ENCODE measurements at places on chromosomes 13 and 19. TPM values are rescaled to one million over a fixed set of nuclear protein-coding genes. Genes with fewer than 3 reads are reported as not detected.

- no peak for DNase-seq
Measured at GRCh38 chr13:22076658-22077057, 405.8 kb downstream of the FGF9 start.

DNA sequence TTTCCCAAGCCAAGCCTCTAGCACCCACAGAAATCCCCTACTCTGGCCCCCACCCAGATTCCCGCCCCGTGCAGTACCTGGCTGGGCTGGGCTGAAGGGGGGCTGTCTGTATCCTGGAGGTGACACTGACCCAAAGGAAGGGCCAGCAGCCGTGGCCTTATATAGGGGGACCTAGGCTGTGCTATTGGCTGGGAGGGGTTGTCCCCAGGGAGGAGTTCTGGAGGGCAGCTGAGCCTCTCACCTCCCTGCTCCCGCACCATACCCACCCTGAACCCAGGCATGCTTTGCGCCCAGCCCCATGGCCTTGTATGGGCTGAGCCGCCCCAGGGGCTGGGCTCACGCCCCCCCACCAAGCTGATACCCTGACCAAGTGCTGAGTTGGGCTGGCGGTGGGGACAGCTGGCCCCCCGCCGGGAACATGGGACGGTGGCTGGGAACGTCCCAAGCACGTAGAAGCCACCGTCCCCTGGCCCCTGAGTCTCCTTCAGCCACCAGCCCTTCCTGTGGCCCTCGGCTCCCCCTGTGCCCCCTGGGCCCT, at the start of gene CKM:
Gene CKM, minus strand, starts transcription at position 132 of the 538 bp plus-strand sequence. CDS start 3,162 bp downstream, outside the sequence.
- peak; percentile 69 for DNase-seq

DNA sequence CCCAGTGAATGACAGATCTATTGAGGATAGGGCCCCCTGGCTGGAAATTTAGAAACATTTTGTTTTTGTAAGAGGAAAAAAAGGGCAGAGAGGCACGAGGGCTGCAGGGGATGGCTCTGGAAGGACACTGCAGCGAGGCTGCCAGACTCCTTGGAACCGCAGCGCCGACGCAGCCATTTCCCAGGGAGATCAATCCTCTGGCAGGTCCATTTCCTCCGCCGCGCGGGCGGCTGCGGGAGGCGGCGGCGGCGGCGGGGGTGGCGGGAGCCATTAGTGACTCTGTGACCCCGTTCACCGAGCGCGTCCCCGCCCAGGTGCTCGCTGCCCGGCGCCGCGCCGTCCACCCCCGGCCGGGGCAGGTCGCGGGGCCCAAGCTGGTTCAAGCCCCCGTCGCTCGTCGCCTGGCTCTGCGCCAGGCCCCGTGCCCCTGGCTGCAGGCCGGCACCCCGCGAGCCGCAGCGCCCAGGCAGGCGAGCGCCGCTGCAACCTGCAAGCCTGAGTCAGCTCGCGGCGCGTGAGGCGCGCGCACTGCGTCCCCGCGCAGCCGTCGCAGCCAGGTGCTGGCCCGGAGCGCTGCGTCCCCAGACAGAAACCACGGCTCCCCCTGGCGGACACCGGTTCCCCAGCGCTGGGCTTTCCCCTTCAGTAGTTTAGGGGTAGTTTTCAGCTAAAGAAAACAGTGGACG, 192.6 kb downstream of the KATNAL1 start:
- DNase-seq: peak; percentile 90

- DNase-seq: no peak
Measured at GRCh38 chr13:105412171-105412570, 1123.3 kb downstream of the EFNB2 start.

DNA sequence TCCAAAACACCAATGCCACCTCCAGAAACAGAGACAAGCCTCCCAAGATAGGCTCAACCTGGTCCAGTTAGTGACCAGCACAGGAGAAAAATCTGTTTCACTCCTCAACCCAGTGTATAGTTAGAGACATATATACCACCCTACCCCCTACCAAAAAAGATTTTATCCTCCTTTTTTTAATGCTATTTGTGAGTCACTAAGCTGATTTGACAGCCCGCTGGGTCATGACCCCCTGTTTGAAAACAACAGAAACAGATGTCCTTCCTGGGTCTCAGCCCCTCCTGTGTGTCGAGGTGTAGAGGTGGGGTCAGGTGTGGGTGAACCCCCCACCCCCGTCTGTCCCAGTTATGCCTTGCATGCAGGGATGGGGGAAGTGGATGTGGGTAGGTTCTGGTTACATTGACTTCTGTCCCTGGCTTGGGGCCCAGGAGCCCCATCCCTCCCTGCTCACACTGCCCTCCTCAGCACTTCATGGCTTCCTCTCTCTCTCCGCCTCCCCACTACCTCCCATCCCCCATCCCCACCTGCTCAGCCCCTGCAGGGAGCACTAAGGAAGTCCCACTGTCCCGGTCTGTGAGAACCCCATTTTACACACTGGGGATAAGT, 14.0 kb upstream of the TOMM40 start:
- no peak for DNase-seq

DNA sequence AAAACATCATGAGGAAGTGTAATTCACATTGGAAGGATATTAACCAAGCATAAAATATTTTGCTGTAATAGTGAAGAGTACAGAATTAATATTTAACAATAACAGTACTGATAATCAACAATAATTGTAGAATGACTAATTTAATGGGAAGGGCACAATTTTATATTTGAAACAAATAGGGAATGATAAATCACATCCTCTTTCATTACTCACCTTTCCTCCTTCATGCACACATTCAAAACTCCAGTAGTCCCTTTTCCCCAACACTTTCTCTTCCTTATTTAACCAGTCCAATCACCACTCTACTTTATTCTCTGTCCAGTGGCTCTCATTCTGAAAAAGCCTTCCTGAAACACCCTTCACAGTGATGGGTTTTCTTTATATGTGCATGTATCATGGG, 110.8 kb upstream of the POSTN start:
- DNase-seq: no peak

GRCh38 chr13:50612717-50613116, 230.8 kb downstream of the DLEU7 start:
- no peak for DNase-seq

DNA sequence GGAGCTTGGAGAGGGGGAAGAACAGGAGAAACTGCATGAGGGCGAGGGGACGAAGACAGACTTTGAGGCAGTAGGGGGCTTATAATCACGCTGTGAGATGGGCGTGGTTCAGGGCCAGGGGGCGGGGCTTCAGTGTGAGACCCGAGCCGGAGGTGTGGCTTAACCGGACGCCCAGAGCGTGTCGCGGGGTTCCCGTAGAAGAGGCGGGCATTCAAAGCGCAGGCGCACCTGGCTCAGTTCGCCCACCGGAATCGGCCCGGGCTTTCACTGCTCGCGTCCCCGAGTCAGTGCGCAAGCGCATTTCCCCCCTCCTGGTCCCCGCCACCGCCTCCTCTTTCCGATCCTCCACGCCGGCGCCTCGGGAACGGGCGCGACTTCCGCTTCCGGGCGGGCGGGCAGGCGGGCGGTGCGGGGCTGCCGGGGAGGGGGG, 225 bp upstream of the ZNF865 start:
- peak; percentile 98 for DNase-seq

- no peak for DNase-seq
Measured at GRCh38 chr13:44416301-44416700, 42.7 kb downstream of the SERP2 start.

GRCh38 chr13:94369972-94370436, 109.5 kb downstream of the DCT start:
- DNase-seq: peak; percentile 81

- DNase-seq: peak; percentile 32
Measured at GRCh38 chr19:15379999-15380647, 536 bp upstream of the AKAP8 start.

DNA sequence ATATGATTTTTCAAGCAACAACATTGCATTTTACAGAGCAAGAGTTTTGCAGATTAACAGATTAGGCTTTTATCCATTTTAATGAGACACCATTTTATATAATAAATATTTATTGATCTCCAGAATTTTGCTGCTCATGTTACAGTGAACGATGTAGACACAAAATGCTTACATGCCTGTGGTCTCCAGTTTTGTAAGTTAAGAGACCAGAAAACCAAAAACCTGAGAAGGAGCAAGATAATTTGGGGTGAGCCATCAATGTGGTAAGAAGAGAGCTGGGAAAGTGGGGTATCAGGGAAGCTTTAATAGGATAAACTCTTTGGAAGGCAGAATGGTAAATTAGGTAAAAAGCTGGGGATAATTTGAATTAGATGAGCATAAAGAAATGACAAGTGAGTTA, 2100.5 kb upstream of the PCDH20 start:
- DNase-seq: no peak

- no peak for DNase-seq
Measured at GRCh38 chr13:49604570-49604969, 19.2 kb upstream of the RCBTB1 start.

DNA sequence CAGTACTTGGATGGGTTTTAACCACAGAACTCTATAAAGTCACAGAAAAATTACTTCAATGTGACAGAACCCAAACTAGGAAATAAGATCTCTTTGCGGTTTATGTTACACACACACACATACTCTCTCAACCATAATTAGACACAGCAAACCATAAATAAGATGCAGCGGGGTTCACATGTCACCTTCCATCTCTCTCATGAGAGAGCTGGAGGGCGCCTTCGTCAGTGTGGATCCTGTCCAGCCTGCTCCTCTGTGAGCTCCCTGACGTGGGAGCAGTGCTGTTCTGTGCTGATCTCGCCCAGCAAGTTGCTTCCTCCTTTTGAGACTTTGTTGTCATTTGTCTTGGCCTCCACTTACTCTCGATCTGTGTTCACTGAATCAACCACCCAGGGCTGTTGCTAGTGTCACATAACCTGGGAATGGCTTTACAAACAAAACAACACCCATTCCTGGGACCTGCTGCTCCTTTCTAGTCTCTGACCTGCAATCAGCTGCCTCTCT, 204.9 kb upstream of the KL start:
- DNase-seq: no peak

GRCh38 chr13:74210693-74211393, 76.6 kb upstream of the KLF12 start:
- DNase-seq: peak; percentile 95

- no peak for DNase-seq
Measured at GRCh38 chr13:80171096-80171495, 169.8 kb downstream of the SPRY2 start.

DNA sequence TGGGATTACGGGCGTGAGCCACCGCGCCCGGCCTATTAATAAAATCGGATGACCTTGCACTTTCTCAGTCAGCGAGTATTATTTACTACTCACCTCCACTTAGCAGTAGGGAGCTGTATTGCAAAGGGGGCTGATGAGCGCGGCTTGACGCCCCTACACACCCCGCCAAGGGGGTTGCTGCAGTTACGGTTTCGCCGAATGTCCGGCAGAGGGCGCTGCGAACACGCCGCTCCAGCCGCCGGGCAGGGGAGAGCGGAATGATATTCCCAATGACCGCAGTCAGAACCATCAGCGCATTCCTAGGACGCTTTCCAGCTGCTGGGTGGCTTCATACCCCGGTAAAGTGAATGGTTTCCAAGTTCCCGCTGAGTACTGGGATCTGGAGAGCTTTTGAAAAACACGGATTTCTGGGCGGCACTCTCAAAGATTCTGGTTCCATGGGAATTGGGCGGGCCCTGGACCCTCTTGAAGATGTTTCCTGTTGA, 30.0 kb upstream of the TPT1 start:
- DNase-seq: peak; percentile 79

DNA sequence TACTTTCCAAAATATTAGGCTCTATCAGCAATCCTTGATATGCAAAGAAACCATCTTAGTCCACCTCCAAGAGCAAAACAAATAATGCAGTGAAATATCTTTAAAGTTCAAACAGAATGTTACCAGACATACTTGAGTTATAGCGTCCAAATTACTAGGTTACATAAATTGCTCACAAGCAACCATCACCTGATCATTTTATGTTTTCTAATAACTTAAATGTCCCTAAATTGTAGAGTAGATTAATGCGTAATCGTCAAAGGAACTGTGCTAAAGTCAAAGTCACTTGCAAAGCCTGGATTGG, 350.6 kb upstream of the ARGLU1 start:
- DNase-seq: no peak

- DNase-seq: no peak
Measured at GRCh38 chr19:3401004-3401768, 34.8 kb downstream of the NFIC start.

GRCh38 chr19:29583196-29583999, 22.7 kb upstream of the POP4 start:
- DNase-seq: no peak

- DNase-seq: no peak
Measured at GRCh38 chr19:38845374-38846024, 4.3 kb downstream of the HNRNPL start.

DNA sequence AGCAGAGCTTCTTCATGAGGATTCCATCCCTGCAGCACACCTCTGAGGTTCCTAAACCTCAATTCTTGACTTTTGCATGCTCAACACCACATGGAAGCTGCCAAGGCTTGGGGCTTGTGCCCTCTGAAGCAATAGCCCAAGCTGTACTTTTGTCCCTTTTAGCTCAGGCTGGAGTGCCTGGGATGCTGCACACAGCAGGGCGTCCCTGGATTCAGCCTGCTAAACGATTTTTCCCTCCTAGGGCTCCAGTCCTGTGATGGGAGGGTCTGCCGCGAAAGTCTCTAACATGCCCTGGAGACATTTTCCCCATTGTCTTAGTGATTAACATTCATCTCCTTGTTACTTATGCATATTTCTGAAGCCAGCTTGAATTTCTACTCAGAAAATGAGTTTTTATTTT, 98.3 kb downstream of the SLITRK5 start:
- DNase-seq: no peak

DNA sequence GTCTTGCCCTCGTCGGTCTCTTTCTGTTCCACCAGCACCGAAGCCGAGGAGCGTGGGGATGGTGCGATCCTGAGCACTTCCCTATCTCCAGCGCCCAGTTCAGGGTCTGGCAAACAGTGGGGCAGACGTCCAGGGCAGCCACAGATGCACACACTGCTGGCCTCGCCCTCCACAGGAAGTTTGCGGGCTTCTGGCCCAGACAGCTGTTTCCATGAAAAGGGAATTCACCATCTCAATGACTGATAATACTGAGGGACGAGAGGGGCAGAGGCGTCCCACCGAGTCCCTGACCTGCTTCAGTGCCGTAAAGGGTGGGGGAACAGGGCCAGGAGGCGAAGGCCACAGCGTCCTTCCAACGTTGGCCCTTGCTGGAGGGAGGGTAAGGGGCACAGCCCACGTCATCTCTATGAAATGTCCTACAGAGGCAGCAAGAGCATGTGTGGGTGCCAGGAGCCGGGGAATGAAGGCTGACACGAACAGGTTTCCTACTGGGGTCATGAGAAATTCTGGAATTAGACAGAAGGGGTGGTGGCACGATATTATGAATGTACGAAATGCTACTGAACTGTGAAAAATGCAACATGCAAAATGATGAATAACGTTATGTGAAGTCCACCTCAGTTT, 19.5 kb downstream of the SHC2 start:
- no peak for DNase-seq

GRCh38 chr13:47774671-47774994, 226.4 kb downstream of the SUCLA2 start:
- DNase-seq: no peak

GRCh38 chr13:30877335-30877734, 28.7 kb upstream of the MEDAG start:
- no peak for DNase-seq

The ZNF667 gene
- 11.6 TPM for polyA plus RNA-seq

The BORA gene
- 4.4 TPM for polyA plus RNA-seq

The DMWD gene
- 40.2 TPM for polyA plus RNA-seq

The KIR3DL1 gene
- polyA plus RNA-seq: not detected

The GARIN5B gene
- polyA plus RNA-seq: not detected

The SMAD9 gene
- 18.7 TPM for polyA plus RNA-seq

The S1PR5 gene
- polyA plus RNA-seq: 1.6 TPM

The SHANK1 gene
- 23.8 TPM for polyA plus RNA-seq

The DCT gene
- 21.5 TPM for polyA plus RNA-seq

The MYO1F gene
- 8.0 TPM for polyA plus RNA-seq

The IGFL4 gene
- polyA plus RNA-seq: 4.1 TPM

The DNAJC15 gene
- 13.4 TPM for polyA plus RNA-seq

All from muscle of back (tissue), 13 donors.